Posterior vena cava (tissue), 2 donors: ENCODE measurements at places on chromosomes 7 and 10. TPM values are rescaled to one million over a fixed set of nuclear protein-coding genes. Genes with fewer than 3 reads are reported as not detected.

The C10orf67 gene
- total RNA-seq, result not detected

The HTRA1 gene
- total RNA-seq, result 276 TPM

The SPOCK2 gene
- total RNA-seq, result 2.4 TPM

The CHAT gene
- not detected for total RNA-seq

The APBB1IP gene
- 8.4 TPM for total RNA-seq

The GDF2 gene
- total RNA-seq, result not detected

The DGKI gene
- 6.1 TPM for total RNA-seq

The GIMAP6 gene
- 33.3 TPM for total RNA-seq

The PDK4 gene
- 433 TPM for total RNA-seq

The SLC16A12 gene
- 0.57 TPM for total RNA-seq

The BHLHA15 gene
- total RNA-seq, result 0.71 TPM

The METTL27 gene
- 0.90 TPM for total RNA-seq

The AFAP1L2 gene
- 4.5 TPM for total RNA-seq

GRCh38 chr7:134452419-134452838 is 6.5 kb downstream of the AKR1B1 start:
- DNase-seq, result no peak

- DNase-seq, result peak; percentile 75
Observed at GRCh38 chr7:81232084-81232799, 313.4 kb upstream of the SEMA3C start.

DNA sequence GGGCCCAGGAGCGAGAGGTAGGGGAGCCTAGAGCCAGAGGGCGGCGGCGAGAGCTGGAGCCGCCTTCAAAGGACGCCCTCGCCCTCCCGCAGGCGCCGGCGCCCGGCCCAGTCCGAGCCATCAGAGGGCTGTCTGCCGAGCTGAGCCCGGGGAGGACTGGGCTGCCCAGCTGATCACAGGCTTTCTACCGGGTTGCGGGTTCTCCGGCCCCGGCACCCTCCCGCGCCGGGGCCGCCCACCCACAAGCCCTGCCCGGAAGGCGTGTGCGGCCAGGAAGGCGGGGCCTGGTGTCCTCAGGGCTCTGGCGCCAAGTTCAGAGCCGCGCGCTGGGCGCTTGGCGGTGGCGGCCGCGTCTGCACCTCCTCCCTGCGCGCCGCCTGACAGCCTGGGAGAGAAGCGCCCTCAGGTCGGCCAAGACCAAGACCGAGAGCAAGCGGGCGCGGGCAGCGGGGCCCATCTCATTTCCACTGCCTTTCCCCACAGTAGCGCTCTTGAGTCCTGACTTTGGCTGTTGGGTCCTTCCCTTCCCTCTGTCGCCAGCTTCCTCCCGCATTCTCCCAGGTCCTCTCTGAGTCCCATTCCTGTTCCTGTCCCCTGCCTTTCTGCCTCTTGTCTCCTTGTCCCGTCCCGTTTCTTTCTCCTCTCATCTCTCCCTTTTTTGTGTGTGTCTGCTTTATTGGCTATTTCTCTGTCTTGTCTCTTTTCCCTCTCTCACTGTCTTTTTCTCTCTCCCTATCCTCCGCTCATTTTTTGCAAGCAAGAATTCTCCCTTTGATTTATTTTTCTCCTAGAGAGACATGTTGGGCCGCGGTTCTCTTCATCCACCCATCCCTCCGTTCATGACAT is 60.6 kb upstream of the MSMB start:
- DNase-seq, result peak; percentile 89

DNA sequence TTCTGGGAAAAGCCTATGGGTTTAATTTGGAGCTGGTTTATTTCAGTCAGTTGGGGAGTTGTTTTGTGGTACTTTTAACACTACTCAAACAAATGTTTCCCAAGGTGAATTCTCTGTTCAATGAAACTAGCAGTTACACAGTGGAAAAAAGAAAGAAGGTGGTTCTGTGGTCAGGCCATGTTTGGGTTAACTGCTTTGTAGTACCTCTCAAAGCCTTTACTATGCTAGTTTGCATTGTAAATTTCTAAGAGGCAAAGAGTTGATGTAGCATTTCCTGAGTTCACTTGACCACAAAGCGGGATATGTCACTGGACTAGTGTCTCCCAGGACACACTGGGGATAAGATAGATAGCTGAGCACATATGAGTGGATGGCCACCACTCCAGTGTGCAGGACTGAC is 145.4 kb downstream of the KIF20B start:
- DNase-seq, result no peak

GRCh38 chr7:43198599-43199090 is 86.2 kb downstream of the HECW1 start:
- no peak for DNase-seq

DNA sequence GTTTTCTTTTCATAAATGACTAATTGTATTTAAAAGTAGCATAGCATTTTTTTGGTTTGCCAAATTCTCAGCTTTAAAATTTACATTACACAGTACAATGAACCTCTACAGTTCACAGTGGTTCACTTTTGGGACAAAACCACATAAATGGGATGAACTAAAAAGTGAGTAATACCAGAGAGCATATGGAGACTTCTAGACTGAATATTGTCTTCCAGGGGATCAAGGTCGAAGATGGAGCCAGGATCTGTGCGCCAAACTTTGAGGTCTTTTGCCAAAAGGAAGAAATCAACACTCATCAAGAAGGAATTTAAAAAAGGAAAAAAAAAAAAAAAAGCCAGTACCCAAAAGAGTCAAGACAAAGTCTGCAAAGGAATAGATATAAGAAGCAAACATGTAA is 87.5 kb downstream of the NEBL start:
- no peak for DNase-seq

- no peak for DNase-seq
Observed at GRCh38 chr7:25552998-25553397, 324.7 kb upstream of the NPVF start.

DNA sequence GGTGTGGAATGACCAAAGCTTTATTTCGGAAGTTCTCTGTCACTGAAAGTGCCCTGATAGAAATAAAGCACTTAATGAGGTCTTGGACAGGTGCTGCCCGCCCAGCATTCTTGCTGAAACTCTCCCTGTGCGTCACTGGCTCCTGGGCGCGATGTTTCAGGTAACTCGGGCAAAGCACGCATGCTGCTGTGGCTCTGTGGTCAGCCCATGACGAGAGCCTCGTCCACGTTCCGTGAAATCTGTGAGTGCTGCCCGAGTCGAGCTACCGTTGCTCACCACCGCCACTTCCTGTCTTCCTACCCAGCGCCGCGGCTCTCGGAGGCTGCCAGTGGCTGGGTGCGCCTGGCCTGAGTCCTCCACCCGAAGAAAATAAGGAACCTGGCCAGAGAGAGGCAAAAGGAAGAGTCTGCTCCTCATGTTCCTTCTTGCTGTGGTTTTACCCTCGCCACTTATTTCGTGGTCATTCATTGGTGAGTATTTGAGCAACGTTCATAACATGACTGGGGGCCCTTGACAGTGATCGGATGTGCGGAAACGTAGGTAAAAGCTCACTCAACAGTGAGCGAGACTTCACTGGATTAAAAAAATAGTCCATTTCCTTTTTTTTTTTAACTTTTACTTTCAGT is 95.5 kb downstream of the MAP3K8 start:
- peak; percentile 94 for DNase-seq

DNA sequence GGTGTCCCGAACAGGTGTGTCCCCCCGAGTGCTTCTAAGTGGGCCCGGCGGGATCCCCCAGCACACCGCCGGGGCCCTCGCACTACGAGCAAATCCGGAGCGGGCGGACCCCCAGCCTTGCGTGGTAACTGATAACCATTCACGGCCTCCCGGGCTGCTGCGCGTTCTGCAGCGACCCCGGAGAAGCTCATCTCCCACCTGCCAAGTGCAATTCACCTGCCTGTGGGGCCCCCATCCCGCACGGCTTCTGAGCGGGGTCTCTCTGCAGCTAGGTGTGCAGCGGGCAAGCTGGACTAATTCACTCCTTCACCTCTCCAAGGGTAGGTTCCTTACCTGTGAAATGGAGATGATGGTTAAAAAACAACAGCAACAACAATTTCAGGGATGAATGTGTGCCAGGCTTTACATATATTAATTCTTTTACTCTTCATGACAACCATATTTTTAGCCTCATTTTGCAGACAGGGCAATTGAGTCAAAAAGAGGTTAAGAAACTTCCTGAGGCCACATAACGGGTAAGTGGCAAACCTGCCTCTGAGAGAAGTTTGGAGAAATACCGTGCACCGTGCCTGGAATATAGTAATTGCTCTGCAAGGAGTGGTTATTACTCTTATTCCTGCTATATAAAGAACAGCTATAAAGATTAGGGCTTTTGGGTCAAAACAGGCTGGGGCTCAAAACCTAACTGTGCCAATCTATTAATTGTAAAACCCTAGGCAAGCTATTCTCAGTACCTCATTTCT is 652 bp upstream of the PODXL start:
- DNase-seq, result no peak

DNA sequence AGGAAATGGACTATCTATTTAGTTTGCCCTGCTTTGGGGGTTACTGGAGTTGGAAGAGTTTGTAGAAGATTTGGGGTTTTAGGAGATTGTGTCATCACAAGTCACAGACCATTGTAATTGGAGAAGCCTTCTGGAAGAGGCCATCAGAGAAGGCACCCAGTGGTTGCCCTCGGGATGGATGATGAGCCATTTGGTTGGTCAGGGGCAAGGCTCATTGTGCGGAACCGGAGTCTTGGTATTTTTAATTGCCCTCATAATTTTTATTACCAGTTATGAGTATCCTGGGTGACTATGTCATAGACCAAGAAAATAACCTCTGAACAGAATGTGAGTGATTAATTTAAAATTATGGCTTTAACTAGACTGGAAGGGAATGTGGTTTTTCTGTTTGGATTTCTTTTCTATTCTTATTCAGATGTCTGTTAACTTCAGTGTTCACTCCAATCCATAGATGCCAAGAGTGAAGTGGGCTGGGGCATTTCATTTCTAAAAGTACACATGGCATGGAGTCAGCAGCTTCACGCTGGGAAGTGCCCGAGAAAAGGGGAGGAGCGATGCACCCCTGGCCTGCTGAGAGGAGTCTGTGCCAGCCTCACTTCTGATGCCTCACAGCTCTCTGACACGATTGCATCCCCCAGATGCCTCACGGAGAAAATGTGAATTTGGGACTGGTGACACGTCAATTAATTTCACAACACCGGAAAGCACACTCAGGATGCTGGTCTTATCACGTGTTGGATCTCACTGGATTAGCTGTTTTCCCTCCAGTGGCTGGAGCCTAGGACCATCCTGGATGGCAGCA is 225.6 kb upstream of the IGFBP3 start:
- DNase-seq, result no peak

GRCh38 chr10:84291384-84291783 is 37.0 kb upstream of the CCSER2 start:
- DNase-seq, result no peak

- no peak for DNase-seq
Observed at GRCh38 chr10:17512341-17513001, 58.1 kb upstream of the ST8SIA6 start.

- DNase-seq, result no peak
Observed at GRCh38 chr10:31083765-31084184, 52.1 kb upstream of the ZNF438 start.

DNA sequence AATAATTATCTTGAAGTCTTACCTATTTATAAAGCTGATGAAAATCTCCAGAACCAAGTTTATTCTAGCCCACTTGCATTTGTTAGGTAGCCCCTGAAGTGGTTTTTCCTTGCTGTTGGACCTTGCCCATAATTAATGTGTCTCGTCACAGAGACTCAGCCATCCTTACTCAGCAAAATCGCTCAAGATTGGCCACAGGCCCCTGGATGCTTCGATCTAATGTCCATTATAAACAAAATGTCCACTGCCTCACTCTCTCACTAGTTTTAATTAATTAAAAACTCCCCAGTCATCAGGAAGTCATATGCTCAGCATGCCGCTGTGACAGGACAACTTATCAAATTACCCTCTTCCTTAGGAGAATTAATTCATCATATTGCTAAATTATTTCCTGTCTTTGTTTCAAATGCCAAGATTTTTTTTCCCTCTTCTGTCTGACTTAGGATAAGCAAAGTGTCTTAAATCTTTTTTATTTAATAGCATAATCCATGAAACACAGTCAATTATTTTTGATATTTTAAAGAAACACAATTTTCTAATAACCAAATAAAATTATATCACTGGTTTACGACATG is 126.8 kb upstream of the PCLO start:
- no peak for DNase-seq

GRCh38 chr10:25938405-25938804 is 4.4 kb downstream of the MYO3A start:
- no peak for DNase-seq

DNA sequence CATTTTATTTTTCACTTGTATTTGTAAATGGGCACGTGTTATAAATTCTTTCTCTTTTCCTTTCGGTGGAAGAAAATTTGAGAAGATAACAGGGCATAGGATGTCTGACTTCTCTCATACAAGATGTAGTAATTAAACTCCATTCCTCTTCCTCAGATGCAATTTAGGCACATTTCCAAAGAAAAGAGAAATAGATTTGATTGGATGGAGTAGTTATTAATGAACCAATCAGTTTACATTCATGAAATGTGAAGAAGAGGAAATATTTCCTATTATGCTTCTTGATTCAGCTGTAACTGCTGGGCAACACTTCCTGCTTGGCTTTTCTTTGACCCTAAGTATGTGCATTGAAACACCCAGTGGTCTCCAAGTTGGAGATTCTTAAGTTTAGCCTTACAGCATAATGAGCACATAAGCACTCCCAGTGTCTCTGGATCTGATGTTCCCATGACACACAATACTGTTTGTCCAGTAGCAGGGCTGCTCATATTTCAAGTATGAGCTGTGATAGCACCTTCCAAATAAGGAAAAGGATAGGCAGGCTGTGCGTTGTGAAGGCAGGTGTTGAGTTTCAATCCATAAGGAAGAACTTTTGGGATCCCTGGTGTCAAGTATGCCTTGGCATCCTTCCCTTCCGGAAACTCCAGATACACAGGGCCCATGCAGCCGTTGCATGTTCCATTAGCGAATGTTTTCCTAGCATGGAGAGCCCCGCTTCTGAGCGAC is 33.4 kb upstream of the COBL start:
- DNase-seq, result no peak

DNA sequence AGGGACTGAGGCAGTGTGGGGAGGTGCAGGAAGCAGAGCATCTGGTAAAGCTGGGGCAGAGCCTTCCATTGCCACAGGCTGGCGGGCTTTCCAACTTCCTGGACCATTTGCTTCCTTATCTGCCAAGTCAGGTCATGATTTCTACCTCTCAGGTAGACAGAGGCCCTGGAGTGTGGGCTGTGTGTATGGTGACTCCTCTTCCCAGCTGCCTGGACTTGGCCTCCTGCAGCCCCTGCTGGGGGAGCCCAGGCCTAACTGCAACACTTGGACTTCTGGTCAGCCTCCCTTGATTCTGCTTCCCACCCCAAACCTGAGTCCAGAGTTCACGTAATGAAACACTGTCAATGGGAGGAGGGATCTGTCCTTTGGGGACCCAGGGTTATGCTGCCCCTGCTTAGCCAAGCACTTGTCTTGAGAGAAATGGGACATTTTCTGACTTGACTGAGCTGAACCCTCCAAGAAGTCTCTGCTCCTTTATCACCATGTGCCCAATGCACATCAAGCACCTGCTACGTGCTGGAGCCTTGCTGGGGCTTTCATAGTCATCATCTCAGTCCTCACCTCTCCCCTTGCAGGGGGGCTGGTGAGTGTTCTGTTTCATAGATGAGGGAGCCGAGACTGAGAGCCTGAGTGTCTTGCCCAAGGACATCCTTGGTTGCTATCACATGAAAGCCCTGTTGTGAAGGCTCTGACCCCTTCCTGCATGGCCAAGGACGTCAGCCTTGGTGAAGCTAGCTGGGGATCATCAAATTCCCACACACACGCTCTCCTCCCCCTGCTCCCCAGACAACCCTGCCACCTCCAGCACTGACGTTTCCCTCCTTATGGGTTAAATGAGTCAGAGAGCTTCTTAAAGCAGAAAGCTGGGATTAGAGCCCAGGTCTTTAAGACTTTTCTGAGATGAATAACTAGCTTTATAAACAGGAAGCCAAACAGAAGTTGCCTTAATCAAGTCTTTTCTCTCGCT is 3.4 kb downstream of the CLEC2L start:
- DNase-seq, result no peak
